Lower leg skin (tissue), 4 donors: ENCODE measurements at places on chromosomes 7 and 10.
A peak's percentile ranks its signal among the peaks of the same experiment; 100 is the strongest.

- DNase-seq: no peak
Observed at GRCh38 chr7:5824297-5824610, 42.8 kb upstream of the RNF216 start.

GRCh38 chr7:102175423-102176170 is 111.1 kb upstream of the SH2B2 start:
- no peak for DNase-seq

DNA sequence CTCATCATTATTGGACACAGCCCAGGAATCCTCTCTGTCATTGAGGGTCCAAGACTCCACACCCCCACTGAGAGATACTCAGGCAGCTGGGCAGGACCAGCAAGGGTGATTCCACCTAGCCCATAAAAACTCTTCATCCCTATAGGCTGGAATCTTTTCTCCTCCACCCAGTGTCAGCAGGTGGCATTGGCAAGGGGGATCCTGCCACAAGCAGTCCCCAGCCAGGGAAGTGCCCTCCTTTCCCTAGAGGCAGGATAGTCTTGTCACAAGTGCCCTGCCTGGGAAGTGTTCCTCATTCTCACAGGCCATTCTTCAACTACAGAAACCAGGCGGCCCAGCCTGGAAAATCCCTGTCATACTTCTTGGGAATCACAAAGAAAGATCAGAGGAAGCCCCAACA is 533.6 kb downstream of the GRID1 start:
- DNase-seq: no peak

- no peak for DNase-seq
Observed at GRCh38 chr10:118986815-118987790, 42.4 kb upstream of the NANOS1 start.

DNA sequence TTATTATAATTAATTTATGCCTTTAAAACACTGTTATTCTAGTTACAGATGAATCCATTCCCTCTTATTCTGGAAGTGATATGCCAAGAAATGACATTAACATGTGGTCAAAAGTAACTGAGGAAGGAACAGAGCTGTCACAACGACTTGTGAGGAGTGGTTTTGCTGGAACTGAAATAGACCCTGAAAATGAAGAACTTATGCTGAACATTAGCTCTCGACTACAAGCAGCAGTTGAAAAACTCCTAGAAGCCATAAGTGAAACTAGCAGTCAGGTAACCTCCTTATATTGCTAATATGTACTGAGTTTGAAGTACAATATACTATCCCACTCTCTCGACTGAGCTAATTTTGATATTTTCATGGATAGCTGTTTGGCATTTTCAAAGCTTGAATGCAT is 81.6 kb downstream of the CYP51A1 start:
- DNase-seq: no peak

- DNase-seq: no peak
Observed at GRCh38 chr7:80968606-80969005, 49.8 kb upstream of the SEMA3C start.

DNA sequence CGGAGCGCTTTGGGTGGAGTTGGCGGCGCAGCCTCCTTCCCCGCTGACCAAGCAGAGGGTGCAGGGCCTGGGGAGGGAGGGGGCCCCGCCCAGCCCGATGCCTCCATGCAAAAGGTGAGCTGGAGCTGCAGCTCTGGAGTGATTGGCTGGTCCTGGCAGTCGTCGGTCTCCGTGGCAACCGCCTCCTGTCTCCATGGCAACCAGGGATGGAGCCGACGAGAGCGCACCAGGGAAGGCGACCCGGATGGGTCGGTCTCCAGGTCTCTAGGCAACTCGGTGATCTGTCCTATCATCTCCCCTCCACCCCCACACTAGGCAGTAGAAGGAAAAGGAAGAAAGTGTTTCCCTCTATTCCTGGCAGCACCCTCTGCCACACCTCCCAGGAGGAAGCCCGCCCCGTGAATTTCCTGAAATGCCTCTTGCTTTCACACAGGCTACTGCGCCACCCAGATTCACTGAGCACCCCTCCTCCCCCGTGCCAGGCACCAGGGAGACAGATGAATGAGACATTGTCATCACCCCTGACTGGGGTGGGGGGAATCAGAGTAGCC is 647 bp upstream of the NACAD start:
- no peak for DNase-seq

DNA sequence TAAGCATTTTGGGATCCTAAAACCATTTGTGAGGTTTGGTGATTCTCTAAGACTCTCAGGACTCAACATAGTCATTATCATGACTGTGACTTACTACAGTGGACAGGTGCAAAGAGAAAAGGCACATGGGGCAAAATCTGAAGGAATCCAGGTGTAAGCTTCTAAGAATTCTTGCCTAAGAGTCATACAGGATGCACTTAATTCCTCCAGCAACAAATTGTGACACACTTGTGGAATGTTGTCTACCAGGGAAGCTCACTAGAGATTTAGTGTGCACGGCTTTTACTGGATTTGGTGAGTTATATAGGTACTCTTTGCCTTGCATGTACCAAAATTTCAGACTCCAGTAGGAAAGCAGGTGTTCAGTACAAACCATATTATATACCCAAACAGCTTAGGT is 47.9 kb downstream of the WAC start:
- DNase-seq: no peak

GRCh38 chr10:30868611-30869010 is 163.1 kb downstream of the ZNF438 start:
- DNase-seq: no peak

GRCh38 chr10:124002391-124003069 is 90.9 kb downstream of the CHST15 start:
- peak; percentile 70 for DNase-seq
